ENCODE measurements at places on chromosomes 5 and 9.

- DNase-seq = no peak
These were observed 377.0 kb upstream of the RIOK2 start for GRCh38 chr5:97559827-97560598.

GRCh38 chr5:126641387-126641786 is 40.6 kb downstream of the PHAX start:
- DNase-seq = no peak

- no peak for DNase-seq
These were observed 401.9 kb downstream of the ZSWIM6 start for GRCh38 chr5:61734001-61734400.

- no peak for DNase-seq
These were observed 27.5 kb downstream of the TSPAN17 start for GRCh38 chr5:176674799-176675198.

DNA sequence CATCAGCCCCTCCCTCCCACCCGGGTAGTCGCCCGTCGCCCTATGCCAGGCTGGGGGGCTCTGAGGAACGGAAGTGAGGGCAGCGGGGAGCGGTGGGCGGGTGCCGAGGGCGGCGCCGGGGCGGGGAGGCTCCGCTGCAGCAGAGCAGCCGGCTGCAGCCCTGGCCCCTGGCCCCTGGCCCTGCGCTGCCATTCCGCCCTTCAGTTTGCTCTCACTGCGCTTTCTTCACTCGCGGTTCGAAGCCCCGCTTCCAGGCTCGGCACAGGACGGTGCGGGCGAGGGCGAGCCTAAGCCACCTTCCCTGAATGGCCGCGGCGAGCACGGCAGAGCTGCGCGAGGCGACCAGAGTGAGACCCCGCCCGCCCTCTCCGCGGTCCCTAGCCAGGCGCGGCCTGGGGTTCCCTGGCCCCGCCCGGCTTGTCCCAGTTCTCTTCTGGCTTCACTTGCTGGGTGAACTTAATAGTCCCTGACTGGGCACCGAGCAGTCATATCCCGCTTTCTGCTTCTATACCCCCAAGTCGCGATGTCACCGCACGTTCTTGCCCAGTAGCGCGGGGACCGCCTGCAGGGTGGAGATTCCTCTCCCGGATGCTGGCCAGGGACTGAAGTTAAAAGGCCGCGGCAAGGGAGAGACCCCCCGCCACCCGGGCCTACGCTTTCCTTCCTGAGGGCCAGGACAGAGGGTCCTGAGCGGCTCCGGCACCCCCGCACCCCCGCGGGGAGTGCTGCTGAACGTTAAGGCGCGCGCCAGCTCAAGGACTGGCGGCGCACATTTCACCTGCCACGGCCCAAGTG is 623 bp upstream of the TRIM36 start:
- DNase-seq = no peak

GRCh38 chr5:54673523-54674225 is 156.1 kb downstream of the SNX18 start:
- DNase-seq = no peak

- no peak for DNase-seq
These were observed 37.5 kb upstream of the STRBP start for GRCh38 chr9:123305879-123306278.

GRCh38 chr9:91647371-91647770 is 223.7 kb upstream of the NFIL3 start:
- DNase-seq = no peak

- DNase-seq = no peak
These were observed 1.1 kb downstream of the GPBP1 start for GRCh38 chr5:57174890-57175510.

DNA sequence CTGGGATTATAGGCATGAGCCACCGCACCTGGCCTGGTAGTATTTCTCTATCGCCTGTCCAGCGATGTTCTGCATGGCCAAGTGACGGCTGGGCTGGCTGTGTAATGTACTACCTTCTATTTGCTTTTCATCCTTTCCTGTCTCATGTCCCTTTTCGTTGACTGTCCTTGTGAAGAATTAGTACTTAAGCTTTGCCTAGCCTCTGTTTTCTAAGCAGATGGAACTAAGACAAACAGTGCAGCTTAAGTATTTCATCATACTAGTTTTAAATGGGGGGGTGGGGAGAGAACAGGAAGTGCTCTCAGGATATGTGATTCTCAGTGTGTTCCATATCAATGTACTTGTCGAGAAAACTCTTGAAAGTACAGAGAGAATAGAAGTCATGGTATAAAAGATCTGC is 31.7 kb upstream of the CCL21 start:
- DNase-seq = no peak

DNA sequence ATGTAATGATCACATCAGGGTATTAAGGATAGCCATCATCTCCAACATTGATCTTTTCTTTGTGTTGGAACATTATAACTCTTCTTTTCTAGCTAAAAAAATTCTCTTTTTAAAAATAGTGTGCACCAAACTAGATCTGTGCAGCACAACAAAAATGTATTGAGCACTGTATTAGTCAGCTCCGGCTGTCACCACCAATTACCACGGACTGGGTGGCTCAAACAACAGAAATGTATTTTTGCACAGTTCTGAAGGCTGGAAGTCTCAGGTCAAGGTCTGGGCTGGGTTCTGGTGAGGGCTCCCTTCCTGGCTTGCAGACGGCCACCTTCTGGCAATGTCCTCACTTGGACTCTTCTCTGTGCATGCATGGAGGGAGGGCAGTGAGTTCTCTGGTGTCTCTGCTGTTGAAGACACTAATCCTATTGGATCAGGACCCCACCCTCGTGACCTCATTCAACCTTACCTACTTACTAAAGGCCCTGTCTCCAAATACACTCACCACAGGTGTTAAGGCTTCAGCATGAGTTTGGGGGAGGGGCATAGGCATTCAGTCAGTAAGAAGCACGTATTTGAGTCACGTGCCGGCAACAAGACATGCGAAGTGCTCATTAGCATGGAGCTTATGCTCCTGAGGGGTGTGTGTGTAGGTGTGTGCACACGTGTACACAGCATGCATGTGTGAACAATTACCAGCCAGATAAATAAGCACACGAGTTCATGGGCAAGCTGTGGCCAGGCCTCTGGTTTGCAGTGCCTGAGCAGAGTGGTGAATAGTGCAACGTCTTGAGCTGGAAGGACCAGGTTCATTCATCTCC is 89.4 kb upstream of the SH3PXD2B start:
- no peak for DNase-seq

- DNase-seq = no peak
These were observed 322.1 kb downstream of the OSTF1 start for GRCh38 chr9:75410405-75410804.

- no peak for DNase-seq
These were observed 208.0 kb downstream of the CHSY3 start for GRCh38 chr5:130112246-130112645.

GRCh38 chr5:123208668-123209501 is 119.8 kb downstream of the PRDM6 start:
- DNase-seq = no peak

GRCh38 chr5:54317511-54318260 is 7.3 kb upstream of the ARL15 start:
- DNase-seq = peak; percentile 55

- DNase-seq = no peak
These were observed 429.1 kb upstream of the IRX4 start for GRCh38 chr5:2311851-2312250.

DNA sequence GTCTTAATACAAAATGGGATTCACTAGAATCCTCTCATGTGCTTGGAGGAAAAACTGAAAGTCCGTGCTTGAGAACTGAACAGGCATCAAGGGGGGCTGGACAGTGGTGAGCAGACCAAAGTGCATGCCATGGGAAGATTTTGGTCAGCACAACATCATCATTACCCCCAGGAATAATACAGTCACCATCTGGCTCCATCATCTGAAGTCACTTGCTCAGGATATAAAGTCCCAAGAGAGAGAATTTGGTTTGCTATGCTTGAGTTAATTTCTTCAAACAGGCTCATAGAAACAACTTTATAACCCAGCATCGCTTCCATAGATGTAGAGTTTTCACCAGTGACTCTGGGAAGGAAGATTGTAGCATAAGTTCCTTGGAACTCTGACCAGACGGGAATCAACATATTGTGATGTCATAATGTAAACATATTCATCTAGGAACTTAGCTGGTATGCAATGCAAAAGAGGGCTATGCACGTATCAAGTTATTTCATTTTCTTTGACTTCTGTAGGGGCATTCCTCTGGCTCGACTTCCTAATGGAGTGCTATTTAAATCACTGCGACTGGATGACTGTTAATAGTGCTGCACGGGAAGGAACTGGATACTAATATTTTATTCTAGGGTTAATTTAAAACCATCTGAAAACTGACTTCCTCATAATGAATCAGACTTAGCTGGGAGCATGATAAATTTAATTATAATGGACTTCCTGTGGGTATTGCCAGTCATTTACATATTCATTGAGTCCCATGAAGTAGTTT is 145.2 kb downstream of the MTRR start:
- no peak for DNase-seq

GRCh38 chr5:179127136-179128040 is 67.2 kb downstream of the ZNF354C start:
- no peak for DNase-seq

DNA sequence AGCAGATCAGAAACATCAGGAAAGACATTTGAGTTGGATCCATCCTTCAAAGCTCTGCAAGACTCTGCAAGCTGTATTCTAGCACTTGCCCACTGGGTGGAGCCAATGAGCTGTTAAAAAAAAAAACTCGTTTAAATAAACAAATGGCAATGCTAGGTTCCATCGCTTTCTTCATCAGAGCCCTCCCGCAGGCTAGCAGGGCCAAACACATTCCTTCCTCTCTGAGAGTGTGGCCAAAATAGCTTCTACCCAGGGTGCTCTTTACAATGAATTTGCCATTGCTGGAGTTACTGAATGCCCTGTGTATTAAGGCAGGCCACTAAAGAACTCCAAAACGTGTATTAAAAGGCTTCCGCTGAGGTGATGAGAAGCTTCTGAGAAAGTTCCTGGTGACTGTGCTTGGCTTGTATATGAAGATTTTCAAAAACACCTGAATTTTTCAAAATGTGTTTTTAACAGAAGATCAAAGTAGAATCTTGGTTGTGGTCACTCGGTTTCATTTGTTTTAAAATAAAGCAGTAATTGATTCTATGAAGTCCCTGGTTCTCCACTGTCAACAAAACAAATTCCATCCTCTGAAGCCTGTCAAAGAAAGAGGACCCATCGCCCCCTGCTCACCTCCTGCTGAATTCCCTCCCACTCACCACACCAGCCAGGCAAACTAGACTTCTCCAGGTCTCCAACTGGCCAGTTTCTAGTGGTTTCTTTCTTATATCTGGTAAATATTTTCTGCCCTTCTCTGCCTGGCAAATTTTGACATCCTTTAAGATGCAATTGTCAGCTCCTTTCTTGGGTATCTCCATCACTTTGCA is 36.5 kb upstream of the EQTN start:
- DNase-seq = peak; percentile 82

GRCh38 chr5:33275391-33275790 is 165.4 kb upstream of the TARS1 start:
- DNase-seq = no peak

DNA sequence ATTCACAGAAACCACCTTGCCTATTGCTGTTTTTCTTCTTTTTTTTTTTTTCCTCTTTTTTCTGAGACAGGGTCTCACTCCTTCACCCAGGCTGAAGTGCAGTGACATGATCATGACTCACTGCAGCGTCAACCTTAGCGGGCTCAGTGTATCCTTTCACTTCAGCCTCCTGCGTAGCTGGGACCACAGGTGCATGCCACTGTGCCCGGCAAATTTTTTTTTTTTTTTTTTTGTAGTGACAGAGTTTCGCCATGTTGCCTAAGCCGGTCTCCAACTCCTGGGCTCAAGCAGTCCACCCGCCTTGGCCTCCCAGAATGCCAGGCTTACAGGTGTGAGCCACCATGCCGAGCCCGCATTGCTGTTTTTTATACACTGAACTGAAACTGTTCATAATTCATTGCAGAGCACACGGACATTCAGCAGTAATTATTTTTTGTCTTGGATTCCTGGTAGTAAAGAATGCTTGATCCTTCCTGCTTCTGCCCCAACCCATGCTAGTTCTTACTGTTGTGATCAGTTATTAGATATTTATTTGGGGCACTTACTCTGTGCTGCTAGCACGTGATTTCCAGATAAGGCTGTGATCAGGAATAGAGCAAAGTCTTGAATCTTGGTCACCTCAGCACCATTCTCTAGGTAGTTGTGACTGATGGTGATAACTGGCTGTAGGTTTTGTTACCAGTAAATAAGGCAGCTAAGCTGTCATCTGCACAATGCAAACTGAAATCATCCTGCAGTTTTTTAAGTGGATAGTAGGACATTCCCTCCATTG is 14.0 kb downstream of the MAP3K1 start:
- no peak for DNase-seq

- no peak for DNase-seq
These were observed 3.2 kb upstream of the SRP19 start for GRCh38 chr5:112857866-112858265.

GRCh38 chr5:1445689-1446601 is 705 bp upstream of the SLC6A3 start:
- DNase-seq = no peak

DNA sequence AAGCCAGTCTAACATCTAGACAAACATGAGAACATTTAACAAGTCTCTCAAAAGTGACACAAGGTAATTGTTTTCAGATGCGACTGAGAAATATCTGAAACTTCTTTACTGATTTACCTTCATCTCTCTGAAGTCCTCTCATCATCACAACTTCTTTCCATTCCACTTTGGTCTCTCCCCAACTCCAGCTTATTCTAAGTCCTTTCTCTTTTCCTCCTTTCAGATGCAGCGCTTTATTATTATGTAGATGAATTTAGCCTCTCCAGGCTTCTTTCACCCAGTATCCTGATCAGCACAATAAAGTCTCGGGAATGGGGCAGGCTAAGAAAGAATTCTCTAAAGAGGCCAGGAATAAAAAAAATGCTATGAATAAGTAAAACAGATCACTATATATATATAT is 128.0 kb downstream of the KCTD16 start:
- DNase-seq = no peak

- peak; percentile 78 for DNase-seq
These were observed 51.1 kb upstream of the LHFPL2 start for GRCh38 chr5:78699552-78700153.

DNA sequence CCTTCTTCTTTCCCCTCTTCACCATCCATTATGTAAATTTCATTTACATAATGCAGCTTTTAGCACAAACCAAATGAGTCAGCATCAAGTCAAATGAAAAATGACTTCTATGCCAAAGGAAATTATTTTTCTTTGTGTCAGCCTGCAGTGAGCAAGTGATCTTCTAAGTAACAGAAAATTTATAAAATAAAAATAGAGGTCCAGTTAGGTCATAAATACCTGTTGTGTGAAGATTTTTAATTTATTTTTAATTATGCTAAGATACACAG is 16.7 kb upstream of the THG1L start:
- no peak for DNase-seq

DNA sequence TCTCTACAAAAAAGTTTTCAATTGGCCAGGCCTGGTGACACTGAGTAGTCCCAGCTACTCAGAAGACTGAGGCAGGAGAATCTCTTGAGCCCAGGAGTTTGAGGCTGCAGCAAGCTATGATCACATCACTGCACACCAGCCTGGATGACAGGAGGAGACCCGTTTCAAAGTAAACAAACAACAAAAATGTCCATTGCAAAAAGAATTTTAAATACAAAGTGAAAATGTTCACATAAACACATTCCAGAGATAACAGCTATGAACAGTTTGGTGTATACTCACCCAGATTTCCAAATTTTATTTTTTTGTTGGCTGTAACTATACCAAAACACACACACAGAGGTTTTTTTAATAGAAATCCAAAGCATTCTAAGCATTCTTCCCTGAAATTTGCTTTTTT is 39.8 kb downstream of the ADRA1B start:
- peak; percentile 22 for DNase-seq

Data from AG08395 (cell line).